ENCODE measurements at places on chromosomes 5 and 9.

- DNase-seq: no peak
Observed at GRCh38 chr5:89556215-89556913, 673.4 kb upstream of the MEF2C start.

GRCh38 chr9:110156416-110156815, 51.5 kb downstream of the C9orf152 start:
- no peak for DNase-seq

DNA sequence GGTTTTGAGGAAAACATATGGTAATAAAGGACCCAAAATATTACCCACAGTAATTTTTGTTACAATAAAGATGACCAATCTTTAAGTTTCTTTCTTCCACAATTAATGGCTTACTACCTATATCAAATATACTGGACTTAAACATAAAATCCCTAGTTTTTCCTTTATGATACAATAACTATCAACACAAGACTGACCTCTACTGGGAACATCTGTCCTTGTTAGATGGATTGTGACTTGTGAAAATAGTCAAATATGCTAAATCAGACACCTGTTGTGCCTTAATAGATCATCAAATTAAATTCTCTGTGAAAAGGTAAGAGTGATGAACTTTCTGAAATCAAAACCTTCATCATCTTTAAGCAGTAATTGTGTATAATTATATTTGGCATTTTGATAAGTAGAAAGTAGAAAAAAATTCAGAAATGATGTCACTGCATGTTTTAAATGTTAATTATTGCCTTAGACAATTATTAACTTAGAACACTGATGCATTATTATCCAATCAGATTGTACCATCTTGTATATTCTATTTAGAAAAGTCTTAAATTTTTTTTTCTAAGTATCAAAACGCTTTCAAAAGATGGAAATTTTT, 113.6 kb downstream of the DEPDC1B start:
- no peak for DNase-seq

DNA sequence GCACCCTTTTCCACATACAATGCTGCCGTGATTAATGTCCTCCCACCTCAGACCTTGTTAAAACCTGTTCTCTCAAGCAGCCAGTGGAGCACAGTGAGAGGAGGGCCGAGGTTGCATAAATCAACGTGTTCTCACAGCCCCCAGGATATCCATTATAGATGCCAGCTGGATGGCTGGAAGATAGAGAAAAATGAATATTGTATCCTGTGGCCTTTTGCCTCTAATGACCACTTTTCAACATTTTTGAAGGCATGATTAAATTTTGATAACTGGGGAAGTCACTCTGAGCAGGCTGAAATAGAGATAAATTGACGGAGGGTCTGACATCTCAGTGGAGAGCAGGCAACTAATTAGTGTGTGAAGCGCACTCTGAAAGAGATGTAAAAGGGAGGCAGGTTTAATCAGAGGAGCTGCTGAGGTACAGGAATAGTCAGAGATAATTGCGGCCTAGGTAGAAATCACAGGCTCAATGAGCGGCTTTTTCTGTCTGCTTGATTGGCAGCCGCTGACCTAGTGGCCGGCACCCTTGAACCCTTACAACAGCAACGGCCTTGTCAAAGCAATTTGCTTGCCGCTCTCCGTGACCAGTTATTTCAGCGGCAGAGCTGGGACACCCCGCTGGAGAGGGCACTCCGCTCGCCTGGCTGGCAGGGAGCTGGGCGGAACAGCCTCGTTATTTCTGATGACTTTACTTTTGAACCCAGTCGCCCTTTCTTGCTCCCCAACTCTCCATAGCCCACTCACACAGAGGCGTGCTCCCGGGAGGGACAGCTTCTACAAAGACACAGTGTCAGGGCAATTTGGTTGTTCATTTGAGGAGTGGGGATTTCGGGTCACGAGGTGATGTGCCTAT, 560.7 kb downstream of the PSAT1 start:
- no peak for DNase-seq

DNA sequence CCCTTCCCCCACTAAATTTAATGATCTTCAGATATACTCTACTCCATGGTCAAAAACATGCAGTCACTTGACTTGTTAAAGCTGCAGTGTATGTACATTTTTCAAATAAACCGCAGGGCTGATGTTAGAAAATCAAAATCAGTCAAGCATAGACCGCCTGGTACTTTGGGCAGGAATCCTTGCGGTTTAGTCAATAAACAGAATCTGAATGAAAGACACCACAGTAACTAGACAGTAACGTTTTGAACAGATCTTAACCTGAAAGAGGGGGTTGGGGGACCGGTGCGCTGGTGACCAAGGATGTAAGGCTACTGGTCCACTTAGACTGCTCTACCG, 188.8 kb downstream of the BNC2 start:
- no peak for DNase-seq

GRCh38 chr9:133160742-133161546, 2.8 kb downstream of the GBGT1 start:
- DNase-seq: no peak

- no peak for DNase-seq
Observed at GRCh38 chr5:127011153-127011552, 19.2 kb downstream of the MARCHF3 start.

DNA sequence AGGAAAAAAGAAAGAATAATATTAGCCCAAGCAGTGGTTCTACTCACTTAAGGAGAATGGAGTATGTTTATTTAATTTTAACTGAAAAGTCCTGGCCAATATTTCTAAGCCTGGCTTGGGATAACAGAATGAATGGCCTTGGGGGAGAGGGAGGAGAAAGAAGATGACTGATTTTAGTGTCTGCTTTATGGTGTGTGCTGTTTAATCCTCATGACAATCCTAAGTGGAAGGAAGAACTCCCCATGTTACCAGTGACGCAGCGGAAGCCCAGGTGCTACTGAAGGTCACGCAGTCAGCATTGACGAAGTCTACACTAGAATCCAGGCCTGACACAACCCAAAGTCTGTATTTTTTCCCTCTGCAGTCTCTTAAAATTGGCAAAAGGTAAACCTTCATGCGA, 50.5 kb downstream of the PALM2AKAP2 start:
- DNase-seq: no peak

- no peak for DNase-seq
Observed at GRCh38 chr9:21806644-21807043, 4.2 kb downstream of the MTAP start.

- DNase-seq: no peak
Observed at GRCh38 chr5:172383191-172383802, 71.0 kb downstream of the SH3PXD2B start.

DNA sequence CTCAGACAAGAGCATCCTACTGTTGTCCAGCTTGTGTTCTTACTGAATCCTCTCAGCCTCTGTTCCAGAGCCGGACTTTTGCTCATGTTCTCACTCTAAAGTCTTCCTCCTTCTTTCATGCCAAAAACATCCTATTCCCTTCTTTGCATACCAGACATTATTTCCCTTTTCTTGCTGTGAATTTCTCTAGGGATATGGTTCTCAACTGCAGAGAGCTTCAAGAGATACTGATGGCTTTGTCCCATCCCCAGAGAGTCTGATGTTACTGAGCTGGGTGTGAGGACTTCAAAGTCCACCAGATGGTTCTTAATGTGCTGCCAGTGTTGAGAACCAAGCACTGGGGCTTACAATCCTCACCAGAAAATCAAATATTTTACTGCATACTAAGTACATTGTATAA, 98.6 kb upstream of the FER start:
- no peak for DNase-seq

Measured in cortex of kidney (tissue), 1 donor.